Fibroblast of skin of back (primary cell): ENCODE measurements at places on chromosomes 6 and 20.

DNA sequence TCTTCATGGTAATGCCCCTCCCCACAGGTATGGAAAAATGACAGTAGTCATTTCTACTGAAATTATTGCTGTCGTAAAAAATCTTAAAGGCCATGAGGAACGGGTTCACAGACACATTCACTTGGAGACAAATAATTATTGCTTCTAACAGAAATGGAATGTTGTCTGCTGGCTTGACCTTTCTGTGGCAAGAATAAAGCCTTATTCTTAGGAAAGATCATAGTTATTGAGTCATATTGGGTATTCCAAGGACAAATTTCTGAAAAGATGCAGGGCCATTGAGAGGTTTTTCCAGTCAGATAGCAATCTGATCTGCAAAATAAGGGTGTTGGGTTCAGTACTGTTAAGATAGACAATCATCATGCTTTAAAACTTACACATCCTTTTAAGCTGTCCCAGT lies 29.2 kb downstream of the AKAP7 start:
- DNase-seq: no peak

GRCh38 chr6:105619971-105620741 lies 217.3 kb upstream of the PREP start:
- no peak for DNase-seq

GRCh38 chr20:37533154-37533715 lies 5.6 kb upstream of the BLCAP start:
- no peak for DNase-seq

- no peak for DNase-seq
These were observed 20.4 kb upstream of the UNC93A start for GRCh38 chr6:167270499-167271311.
